ENCODE measurements at places on chromosomes 4 and X. TPM values are rescaled to one million over a fixed set of nuclear protein-coding genes. Genes with fewer than 3 reads are reported as not detected.

The MECP2 gene
- 65.4 TPM for total RNA-seq

The FABP2 gene
- total RNA-seq, result not detected

DNA sequence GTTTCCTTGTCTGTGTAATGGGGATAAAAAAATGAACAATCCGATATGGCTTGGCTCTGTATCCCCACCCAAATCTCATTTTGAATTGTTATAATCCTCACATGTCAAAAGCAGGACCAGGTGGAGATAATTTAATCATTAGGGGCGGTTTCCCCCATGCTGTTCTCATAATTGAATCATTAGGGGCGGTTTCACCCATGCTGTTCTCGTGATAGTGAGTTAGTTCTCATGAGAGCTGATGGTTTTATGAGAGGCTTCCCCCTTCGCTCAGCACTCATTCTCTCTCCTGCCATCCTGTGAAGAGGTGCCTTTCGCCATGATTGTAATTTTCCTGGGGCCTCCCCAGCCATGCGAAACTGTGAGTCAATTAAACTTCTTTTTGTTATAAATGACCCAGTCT lies 633.5 kb downstream of the RAPGEF2 start:
- no peaks in the 10 kb centered on the region for H3K36me3 ChIP-seq
- DNase-seq, result no peak
- H3K4me3 ChIP-seq, result no peak overlapping the region

- DNase-seq, result no peak
- H3K27ac ChIP-seq, result no peak overlapping the region
- no peak overlapping the region for H3K4me3 ChIP-seq
- no peaks in the 10 kb centered on the region for H3K27me3 ChIP-seq
- H3K36me3 ChIP-seq, result no peaks in the 10 kb centered on the region
Observed at GRCh38 chrX:99394456-99394855, 1015.6 kb downstream of the PCDH19 start.

GRCh38 chr4:5220028-5220427 lies 168.7 kb downstream of the STK32B start:
- H3K27me3 ChIP-seq, result no peaks in the 10 kb centered on the region
- H3K36me3 ChIP-seq, result no peaks in the 10 kb centered on the region
- H3K4me3 ChIP-seq, result no peak overlapping the region
- H3K4me1 ChIP-seq, result no peaks in the 10 kb centered on the region

- H3K4me3 ChIP-seq, result no peak overlapping the region
- H3K27ac ChIP-seq, result no peak overlapping the region
- peaks cover 9% of the 10 kb centered on the region for H3K27me3 ChIP-seq
- no peaks in the 10 kb centered on the region for H3K36me3 ChIP-seq
Observed at GRCh38 chr4:3269991-3270611, 21.1 kb downstream of the MSANTD1 start.

The ADGRA3 gene
- 3.1 TPM for total RNA-seq

The CT45A1 gene
- not detected for total RNA-seq

The TENM3 gene
- total RNA-seq, result not detected

The XAGE1A gene
- not detected for total RNA-seq

The MAPK10 gene
- not detected for total RNA-seq

Measured in activated CD8-positive, alpha-beta T cell treated with anti-CD3 and anti-CD28 coated beads, Interleukin-2, amount 10 ng/mL, durations not matched to agents 7 days and 5 days (primary cell).